ENCODE measurements at places on chromosomes 7 and 10.

- no peak for DNase-seq
Observed at GRCh38 chr7:33649476-33650441, 255.6 kb upstream of the BMPER start.

GRCh38 chr7:106260136-106260561 is 24.6 kb downstream of the NAMPT start:
- peak; percentile 22 for DNase-seq

DNA sequence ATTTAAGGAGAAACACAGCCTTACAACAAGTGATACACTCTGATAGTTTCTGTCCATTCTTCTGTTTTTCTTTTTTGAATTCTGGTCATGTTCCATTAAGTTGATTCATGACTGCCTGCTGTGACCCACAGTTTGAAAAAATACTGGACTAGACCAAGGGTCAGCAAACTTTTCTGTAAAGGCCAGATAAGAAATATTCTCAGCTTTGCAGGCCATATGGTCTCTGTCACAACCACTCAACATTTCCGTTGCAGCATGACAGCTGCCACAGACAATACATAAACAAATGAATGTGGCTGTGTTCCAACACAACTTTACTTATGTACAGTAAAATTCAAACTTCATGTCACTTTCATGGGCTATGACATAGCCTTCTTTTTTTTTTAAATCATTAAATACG is 156.7 kb downstream of the PLXNA4 start:
- no peak for DNase-seq

- DNase-seq = no peak
Observed at GRCh38 chr7:82257118-82257695, 186.4 kb downstream of the CACNA2D1 start.

- DNase-seq = no peak
Observed at GRCh38 chr10:125878957-125879835, 1.9 kb downstream of the DHX32 start.

DNA sequence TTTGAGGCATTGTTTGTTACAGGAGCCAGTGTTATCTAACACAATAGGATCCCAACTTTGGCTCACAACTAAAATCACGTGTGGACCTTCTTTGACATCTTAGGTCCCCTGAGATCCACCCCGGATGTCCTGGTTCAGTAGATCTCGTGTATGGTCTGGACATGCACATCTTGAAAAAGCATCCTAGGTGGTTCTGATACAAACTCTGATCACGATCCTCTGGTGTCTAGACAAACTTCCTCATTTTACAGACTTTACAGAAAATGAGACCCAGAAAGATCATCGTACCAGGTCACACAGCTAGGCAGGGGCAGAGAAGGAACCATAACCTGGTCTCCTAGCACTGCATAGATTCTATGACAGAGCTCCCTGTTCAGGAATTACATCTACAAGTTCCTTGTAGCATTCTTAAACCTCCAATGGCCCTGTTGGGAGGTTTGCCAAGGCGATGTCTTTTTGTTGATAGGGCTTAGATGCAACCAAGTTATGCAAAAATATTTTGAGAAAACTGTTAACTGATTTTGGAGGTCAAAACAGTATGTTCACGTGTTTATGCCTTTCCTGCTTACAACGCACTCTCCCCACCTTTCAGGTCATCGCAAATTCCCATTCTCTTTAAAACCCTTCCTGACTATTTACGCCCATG is 30.8 kb upstream of the CHST15 start:
- no peak for DNase-seq

DNA sequence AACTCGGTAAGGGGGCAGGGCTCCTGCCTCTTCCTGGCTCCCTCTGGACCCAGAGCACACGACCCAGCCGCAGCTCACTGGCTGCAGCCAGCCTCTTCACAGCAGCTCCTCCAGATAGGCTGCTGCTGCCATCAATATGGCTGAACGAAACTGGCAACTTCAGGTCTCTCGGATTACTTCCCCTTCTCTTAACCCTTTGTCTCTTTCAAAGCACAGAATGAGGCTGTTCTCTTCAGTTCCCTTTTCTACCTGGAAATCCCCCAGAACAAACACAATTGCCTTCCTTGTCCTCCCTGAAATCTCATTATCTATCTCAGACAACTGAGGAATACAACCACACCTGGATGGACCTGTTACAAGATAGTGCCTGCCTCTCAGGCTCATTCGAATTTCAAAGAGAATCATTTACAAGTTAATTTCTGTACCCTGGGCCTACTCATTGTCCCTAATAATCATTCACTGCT is 193.4 kb upstream of the MBL2 start:
- no peak for DNase-seq

DNA sequence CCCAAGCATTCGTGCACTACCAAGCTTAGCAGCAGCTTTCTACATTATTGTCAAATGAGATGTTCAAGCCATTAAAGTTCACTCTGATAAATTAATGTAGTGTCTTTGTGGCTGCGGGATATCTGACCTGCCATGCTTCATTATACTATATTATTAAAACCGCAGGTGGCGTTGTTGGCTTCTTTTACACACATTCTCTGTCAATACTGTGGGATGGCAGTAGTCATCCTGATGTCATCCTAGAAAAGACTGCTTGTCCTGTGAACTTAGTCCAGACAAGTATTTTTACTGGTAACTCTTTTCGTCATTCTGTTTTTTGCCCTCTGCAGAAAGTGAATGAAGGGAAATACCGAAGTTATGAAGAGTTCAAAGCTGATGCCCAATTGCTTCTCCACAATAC is 103.9 kb downstream of the ZMYND11 start:
- DNase-seq = no peak

- no peak for DNase-seq
Observed at GRCh38 chr10:88066319-88066718, 202.9 kb downstream of the PTEN start.

DNA sequence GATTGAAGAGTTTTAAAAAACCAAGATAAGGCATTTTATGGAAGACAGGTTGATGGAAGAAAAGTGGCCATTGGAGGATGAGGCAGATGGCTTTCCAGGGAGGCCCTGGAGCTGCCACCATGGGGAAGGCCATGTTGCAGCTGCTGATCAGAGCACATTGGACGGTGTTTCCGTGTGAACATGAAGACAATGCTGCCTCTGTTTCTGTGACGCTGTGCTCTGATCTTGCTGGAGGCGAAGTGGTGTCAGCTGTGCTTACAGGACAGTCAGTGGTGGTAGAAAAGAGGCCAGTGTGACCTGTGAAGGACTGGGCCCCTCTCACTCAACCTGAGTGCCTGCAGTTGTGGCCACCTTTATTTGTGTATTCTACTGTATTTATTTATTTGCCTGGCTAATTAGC is 132.9 kb downstream of the FAM204A start:
- DNase-seq = no peak

- no peak for DNase-seq
Observed at GRCh38 chr10:110803239-110803749, 68.4 kb upstream of the PDCD4 start.

GRCh38 chr7:121519548-121520521 is 123.7 kb upstream of the FAM3C start:
- no peak for DNase-seq

- no peak for DNase-seq
Observed at GRCh38 chr7:73834626-73835191, 3.9 kb downstream of the CLDN4 start.

DNA sequence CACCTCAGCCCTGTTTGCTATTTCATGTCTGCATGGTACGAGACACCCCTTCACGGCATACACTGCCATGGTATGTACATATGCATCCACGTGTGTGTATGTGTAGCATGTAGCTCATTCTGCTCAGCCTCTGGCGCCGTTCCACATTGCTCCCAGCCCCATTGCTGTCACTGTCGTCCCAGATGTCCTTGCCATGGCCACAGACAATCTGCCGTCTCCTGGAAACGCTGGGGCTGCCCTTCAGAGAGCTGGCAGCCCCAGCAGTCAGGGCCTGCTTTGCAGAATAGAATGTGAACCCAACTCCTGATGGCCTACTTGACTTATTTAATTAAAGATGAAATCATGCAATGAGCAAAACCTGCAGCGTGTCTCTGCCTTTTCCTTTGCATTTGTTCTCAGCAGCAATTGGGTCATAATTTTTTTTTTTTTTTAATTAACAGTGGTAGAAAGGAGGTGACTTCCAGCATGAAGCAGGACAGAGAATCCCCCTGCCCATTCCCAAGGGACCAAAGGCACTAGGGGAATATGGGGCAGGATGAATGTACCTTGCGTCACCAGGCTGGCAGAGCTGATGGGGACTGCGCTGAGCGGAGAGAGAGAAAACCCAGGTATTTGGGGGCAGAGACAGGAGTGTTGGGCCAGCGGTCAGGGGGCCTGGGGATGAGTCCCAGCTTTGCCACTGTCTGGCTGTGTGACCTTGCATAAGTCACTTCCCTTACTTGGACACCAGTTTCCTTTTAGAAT is 49.2 kb downstream of the CHST3 start:
- DNase-seq = no peak

DNA sequence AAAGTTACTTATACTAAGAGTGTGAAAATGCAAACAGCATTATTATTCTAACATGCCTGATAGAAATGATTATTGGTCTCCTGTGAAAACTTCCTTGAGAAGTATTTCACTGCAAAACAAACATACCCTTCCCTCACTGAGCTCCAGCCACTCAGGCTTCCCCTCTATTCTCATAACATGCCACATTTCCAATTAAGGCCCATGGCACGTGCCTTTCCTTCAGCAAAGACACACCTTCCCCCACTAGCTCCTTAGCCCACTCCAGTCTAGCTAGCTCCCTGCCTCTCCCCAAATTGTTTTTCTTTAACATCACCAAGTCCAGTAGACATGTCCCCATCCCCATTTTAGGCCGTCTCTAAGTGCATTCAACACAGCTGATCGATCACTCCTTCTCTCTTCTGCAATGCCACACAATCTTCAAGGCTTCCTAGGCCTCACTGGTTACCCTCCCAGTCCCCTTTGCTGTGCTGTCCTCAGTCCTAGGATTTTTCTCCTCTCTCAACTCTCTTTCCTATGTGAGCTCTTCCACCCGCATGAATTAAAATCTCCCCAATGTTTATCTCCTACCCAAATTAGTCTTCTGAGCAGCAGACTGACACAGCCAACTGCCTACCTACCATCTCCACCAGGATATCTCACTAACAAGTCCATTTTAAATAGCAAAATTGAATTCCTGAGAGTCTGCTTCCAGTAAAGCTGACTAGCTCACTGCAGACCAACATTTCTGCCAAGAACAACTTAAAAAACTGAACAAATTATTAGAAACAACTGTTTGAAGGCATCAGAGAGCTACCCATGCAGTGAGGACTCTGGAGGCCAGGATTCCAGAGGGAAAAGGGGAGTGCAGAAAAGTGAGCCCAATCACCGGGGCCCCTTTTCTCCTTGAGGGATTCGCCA is 11.9 kb downstream of the CYTH3 start:
- DNase-seq = no peak

GRCh38 chr7:142391191-142391992 is 133.5 kb upstream of the PRSS58 start:
- peak; percentile 63 for DNase-seq

DNA sequence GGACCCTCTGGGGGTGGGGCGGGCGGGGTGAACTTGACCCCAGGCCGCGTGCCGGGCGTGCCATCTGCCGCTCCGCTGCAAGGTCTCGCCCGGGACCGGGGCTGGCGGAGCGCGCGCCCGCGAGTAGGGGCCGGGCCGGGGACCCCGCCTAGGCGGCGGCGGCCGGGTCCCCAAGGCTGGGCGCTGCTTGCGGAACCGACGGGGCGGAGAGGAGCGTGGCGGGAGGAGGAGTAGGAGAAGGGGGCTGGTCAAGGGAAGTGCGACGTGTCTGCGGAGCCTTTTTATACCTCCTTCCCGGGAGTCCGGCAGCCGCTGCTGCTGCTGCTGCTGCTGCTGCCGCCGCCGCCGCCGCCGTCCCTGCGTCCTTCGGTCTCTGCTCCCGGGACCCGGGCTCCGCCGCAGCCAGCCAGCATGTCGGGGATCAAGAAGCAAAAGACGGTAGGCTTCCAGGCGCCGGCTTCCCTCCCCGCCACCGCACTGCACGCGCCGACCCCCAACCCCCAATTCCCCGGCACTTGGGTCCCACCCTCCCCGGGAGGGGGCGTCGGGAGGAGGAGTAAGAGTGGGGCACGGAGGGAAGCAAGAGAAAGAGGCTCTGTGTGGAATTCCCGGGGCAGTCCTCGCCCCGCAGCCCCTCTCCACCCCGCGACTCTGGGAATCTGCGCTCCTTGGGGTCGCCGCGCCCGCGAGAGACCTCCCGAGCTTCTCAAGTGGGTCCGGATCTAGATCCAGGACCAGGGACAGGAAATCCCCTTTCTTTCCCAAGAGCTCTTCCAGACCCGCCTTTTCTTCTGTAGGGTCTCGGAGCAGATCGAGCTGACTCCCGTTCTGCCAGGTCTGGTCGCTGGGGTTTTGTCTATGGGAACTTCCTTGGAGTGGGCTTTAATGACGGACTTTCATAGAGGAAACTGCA is at the start of gene PAPSS2:
PAPSS2 (plus strand) TSS at position 308 of the 913 bp plus-strand sequence; CDS start at position 412, 104 bp downstream.
- peak; percentile 32 for DNase-seq

DNA sequence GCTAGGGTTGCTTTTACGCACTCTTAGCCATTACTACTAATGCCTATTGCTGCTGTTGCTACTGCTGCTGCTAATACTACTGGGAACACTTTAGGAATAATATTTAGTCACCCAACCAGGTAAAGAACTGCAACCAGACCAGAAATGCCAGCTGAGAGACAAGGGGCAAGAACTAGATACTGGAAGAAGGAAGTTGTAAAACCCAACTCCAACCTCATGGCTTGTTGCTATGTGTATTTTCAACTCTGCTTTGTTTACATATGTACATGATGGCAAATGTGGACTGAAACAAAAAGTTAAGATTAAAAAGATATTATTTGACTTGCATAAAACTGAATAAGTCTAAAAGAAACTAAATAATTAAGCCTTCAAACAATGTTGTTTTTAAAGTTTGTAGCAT is 177.7 kb downstream of the GNAT3 start:
- DNase-seq = no peak

DNA sequence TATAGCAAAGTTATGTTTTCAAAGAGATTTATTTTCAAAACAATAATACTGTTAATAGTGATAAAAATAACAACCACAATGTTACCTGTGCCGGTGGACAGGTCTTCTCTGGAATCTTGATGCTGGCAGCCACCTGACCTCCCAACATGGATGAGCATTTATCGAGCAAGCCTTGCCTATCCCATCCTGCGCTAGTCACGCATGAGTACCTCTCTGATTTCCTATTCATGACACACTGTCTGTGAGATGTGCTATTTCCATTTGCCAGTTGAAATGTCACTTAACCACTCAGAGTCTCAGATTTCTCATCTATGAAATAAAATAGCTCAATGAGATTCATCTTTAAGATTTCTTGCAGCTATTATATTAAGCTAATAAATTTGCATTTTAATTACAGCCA is 341.2 kb upstream of the VWC2 start:
- DNase-seq = no peak

Data from activated naive CD4-positive, alpha-beta T cell treated with anti-CD3 and anti-CD28 coated beads, Interleukin-2, amount 10 ng/mL, durations not matched to agents 7 days and 5 days (primary cell).